ENCODE measurements at places on chromosomes 4 and X.

DNA sequence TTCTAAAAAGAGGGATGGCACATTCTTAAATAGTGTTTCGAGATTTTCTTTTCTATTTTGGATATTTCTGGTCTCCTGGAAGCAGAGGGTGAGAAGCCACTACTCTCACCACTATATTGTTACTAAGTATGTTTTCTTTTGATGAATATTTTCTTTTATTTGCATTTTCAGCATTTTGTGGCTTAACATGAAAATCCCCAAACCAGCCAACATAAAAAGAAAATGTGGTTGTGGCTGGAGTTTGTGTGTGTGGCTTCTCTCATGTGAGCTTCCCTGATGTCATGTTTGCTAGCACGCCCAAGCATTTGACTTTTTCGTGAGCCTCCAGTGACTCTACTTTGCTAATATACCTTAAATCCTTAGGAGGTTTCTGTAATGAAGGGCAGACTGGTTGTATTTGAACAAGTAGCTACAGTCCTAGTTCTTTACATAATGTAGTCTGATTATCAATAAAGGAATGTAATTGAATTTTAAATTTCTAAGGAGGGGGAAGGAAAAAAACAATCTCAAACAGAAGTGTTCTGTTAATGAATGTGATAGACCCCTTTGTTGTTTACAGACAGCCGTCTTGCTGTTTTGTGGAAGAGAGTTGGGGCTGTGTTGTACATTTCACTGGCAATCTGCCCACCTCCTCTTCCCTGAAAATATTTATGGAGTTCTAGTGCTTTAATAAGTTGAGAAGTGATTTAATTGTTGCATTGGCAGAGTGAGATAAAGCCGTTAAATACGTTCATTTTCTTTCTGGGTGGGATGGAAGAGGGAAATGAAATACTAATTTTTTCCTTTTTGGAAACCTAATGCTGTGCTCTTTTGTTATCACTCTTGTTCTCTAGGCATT, 114.6 kb downstream of the ARHGAP10 start:
- DNase-seq: no peak

- peak; percentile 35 for DNase-seq
Observed at GRCh38 chr4:175470131-175470530, 341.9 kb downstream of the GPM6A start.

GRCh38 chrX:24465532-24465865, 413 bp downstream of the PDK3 start:
- DNase-seq: no peak

GRCh38 chrX:11787564-11787963, 29.5 kb downstream of the MSL3 start:
- DNase-seq: no peak

DNA sequence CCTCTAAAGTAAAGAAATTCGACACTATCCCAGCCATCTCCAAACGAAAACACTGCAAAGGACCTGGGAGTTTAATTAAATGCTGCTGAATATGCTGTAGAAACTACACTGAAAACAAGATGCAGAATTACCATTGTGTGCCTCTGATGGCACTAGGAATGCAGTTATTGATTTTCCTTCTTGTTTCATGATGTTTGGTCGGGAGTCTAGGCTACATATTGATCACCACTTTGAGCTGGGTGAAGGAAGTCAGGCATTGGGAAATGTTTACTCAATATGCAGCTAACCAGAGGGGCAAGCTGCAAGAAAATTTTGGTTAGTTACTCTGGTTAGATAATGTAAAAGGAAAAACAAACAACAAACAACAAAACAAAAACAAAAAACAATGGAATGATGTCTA, 650.7 kb upstream of the GALNTL6 start:
- DNase-seq: no peak

- no peak for DNase-seq
Observed at GRCh38 chrX:8845469-8845868, 44.3 kb upstream of the FAM9A start.

DNA sequence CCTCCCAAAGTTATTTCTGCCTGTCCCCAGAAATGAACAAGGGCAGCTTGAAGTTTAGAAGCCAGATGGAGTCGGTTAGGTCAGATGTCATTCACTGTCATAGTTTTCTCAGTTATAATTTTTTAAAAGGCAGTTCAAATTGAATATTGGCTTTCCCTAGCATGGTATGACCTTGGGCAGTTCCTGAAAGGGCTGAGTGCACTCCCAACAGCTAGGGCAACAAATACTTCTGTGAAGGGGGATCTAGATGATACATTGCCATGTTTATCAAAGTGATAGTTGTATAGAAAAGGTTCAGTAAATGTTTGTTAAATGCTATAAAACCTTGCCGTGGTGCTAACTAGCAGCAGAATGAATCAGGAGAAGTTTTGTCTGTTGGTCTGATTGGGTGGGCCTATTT, 938.1 kb upstream of the GRIA3 start:
- DNase-seq: no peak

DNA sequence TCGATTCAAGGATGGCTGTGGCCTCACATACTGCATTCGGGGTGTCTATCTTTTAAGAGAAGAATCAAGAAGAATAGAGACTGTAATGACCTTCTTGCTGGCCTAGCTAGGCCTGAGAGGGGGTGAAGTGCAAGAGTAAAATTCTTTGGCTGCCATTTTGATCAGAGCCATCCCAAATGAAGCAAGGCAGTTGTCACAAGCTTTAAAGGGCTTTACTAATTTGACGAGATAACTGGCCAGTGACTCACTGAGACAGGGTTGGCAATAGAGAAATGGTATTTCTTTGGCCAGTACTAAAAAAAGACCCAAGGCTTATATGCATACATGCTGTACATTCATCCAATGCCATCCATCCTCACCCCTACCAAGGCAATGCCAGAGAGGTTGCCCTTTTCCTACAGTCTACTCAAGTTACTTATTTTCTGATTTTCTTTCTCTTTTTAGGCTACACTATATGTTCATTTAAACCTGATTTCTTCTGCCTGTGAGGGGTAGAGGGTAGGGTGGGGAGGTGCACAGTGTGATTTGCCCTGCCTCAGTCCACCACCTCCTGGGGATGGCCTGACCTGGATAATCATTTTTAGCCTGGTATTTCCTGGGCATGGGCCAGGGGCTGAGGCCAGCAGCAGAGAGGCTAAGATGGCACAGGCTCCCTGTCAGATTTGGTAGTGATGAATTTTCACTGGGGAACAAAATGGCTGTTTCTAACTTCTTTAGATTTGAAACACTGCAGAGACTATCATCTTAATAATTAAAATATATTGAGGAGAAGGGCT, 32.2 kb downstream of the ATG4A start:
- no peak for DNase-seq

- no peak for DNase-seq
Observed at GRCh38 chr4:69984030-69984443, 11.7 kb upstream of the STATH start.

DNA sequence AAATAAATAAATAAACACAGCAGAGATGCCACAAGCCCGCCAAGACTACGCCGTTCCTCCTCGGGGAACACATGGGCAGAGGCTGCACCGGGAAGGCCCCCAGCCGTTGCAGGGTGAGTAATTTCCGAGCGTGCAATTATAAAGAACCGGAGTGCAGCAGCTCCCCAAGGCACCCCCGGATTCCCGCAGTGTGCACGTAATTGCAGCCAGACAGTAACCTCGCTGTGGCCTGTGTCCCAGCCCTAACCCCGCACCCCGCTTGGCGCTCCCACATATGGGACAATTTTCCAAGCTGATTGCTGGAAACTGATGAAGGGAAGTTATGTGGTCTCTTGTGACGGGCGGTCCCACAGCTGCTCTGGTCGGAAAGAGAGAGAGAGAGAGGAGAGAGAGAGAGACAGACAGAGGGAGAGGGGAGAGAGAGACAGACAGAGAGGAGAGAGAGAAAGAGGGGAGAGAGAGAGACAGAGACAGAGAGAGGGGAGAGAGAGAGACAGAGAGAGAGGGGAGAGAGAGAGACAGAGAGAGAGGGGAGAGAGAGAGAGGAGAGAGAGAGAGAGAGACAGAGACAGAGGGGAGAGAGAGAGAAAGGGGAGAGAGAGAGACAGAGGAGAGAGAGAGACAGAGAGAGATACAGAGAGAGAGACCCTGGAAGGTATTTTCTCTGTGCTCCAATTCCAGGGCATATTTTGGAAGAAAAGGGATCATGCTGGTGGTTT, 275.4 kb downstream of the SHOX start:
- no peak for DNase-seq

GRCh38 chrX:155333544-155334100, 792 bp downstream of the CLIC2 start:
- DNase-seq: no peak

DNA sequence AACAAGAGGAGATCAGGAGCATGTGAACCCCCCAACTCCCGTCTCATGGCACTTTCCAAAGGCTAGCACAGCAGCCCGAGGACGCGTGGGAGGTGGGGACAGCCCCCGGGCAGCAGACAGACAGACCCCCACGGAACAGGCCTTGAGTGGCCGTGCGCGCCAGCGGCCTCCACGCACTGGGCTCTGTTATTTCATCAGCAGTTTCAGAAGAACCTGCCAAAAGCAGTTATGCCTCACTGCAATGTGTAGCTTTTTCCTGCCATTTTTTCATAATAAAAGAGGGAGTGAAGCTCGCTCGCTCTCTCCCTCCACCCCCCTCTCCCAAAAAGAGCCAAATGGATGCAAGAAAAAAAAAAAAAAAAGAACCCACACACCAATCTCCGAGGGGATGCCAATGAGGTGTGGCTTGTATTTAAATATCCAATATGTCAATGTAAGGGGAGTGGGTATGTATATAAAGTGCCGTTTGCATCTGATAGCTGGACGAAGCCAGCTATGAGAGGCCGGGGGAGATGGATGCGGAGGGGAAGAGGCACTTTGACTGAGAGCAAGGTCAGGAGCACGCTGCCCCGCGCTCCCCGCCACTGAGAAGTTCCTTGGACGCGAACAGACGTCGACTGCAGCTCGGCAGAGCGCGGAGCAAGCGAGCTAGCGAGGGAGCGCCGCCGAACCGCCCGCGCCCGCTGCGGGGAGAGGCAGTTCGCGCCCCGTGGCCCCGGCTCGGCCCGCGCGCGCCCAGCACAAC, at the start of gene FGF16:
FGF16 (plus strand) TSS at position 482 of the 745 bp plus-strand sequence. CDS start 286 bp downstream, outside the sequence.
- no peak for DNase-seq

DNA sequence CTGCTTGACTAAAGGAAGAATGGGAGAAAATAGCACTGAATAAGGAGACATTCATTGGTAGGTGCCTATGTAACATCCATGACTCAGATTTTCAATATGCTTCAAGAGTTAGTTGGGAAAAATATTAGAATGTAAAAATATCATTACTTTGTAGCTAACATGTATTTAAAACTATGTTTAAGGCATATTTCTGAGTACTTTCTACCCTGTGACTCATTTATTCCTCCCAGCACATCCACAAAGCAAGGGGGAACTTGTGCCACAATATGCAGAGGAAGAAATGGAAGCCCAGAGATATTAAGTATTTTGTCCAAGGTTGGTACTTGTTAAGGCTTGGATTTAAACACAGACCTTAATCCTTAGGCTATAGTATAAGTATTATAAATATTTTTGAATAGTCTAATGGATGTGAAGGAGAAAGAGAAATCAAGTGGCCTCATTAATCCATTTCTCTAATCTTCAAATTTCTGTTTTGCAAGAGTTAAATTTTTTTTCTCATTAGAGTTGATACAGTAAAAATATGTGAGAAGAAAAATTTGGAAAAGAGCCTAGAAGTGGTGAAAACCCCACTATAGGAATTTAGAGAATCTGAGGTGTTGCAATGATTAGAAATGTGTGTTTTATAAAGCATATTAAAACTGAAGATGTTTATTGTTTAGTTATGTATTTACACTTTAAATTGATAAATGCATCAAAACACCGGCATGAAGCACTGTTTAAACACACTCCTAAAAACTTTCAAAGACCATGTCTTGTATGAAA, 149.3 kb upstream of the GYPA start:
- no peak for DNase-seq

DNA sequence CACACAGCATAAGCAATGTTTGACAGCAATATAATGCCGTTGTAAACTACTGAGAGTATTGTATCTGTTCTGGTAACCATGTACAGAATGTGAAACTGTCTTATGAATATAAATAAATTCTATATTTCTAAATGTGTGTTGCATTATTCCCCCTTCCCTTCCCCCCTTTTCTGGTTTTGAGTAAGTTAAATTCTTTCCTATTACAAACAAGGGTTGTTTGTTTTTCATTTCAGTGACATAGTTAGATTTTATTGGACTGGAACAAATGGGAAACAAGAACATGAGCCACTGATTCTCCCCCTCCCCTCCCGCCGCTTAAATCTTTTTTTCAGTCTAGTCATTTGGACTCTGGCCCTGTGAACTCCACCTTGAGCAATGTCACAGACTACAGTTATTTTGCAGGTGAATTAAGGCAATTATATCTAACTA, 69.8 kb downstream of the GPAT3 start:
- no peak for DNase-seq

GRCh38 chrX:20237864-20238263, 28.8 kb downstream of the RPS6KA3 start:
- no peak for DNase-seq

DNA sequence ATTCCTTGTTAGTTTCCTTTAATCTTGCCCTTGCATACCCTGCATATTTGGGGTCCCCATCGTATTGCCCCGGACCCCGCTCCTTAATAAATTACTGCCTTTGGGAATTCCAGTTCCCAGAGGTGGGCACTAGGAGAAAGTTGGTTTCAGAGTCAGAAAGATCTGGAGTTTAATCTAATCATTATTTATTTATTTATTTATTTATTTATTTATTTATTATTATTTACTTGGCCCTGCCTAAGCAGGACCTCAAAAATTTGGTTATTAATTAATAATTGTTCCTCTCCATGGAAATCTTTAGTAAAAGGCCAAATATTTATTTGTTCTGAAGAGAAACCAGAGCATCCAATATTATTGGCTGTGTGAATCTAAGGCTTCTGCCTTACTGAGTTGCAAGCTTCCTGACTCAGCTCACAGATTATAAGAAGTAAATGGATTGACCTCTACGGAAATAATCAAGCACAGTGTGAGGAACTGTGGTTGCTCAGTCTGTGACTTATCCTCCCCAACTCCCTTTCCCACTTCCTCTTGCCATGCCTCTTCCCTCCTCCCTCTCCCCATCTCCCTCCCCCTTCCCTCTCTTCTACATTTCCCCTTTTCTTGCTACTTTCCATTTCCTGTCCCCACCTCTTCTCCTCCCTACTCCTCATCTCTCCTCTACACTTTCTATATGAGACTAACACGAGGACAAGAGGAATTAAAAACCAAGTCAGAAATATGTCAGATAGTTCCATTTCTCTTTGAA, 61.5 kb upstream of the AP1S2 start:
- DNase-seq: no peak

GRCh38 chr4:88630756-88631155, 38.5 kb downstream of the HERC3 start:
- peak; percentile 7 for DNase-seq

- no peak for DNase-seq
Observed at GRCh38 chrX:47175588-47175980, 18.0 kb upstream of the UBA1 start.
